ENCODE measurements at places on chromosomes 2 and 18.
A peak's percentile ranks its signal among the peaks of the same experiment; 100 is the strongest.

- no peak for DNase-seq
These were observed 189.7 kb downstream of the SP3 start for GRCh38 chr2:173775440-173775839.

DNA sequence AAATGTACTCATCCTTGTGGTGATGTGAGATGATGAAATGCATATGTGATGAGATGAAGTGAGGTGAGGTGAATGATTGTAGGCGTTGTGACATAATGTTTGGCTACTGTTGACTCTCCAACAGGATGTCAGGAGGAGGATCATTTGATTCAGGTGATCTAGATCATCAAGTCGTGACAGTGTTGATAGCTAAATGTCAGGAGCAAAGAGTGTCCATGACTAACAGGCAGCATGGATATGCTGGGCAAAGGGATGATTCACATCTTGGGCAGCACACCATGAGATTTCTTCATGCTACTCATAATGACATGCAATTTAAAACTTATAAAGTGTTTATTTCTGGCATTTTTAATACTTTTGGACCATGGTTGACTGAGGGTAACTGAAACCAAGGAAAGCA lies 40.2 kb upstream of the UBXN4 start:
- peak; percentile 49 for DNase-seq

- DNase-seq, result no peak
These were observed 162.9 kb downstream of the TRIB2 start for GRCh38 chr2:12879649-12880048.

- DNase-seq, result peak; percentile 43
These were observed 102.4 kb downstream of the COL3A1 start for GRCh38 chr2:189076572-189076971.

GRCh38 chr2:67186326-67186725 lies 210.8 kb upstream of the ETAA1 start:
- no peak for DNase-seq

DNA sequence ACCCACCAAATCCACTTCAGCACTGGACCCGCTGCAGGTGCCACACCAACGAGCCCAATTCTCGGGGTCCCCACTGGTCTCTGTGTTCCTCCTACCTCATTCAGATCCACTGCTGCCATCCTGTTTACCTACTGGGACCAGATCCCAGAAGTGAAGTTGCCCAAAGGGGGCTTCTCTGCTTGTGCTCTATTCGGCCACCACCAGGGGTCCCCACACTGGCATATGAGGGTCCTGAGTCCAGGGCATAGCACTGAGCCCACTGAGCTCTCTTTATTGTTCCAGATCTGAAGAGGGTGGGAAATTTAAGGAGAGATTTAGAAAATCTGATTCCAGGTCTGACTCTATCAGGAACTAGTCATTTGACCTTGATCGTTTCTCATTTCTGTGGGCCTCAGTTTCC lies 2.4 kb downstream of the GPR45 start:
- no peak for DNase-seq

DNA sequence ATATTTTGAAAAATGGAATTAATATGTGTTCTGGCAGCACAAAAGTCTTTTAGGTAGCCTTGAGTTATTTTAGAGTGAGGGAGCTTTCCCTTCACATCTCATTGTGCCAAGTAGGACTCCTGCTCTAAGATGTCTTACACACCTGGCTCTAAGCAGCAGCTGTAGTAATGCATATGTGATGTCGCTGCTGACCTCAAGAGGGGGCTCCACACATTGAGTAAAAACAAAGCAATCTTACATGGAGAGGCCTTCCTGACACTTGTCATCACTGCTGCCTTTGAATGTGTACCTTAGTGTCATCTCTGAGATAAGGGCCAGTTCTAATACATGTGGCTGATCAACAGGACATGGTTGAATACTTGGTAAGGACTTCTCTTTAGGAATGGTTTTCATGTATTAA lies 75.8 kb downstream of the ACTR3 start:
- peak; percentile 34 for DNase-seq

GRCh38 chr2:73931531-73932500 lies 5.1 kb downstream of the DGUOK start:
- DNase-seq, result peak; percentile 48

GRCh38 chr18:13217466-13217961 lies 1.0 kb upstream of the LDLRAD4 start:
- DNase-seq, result peak; percentile 39

- DNase-seq, result no peak
These were observed 101.6 kb upstream of the XPO1 start for GRCh38 chr2:61639721-61640120.

GRCh38 chr2:47223980-47224379 lies 68.9 kb upstream of the STPG4 start:
- peak; percentile 71 for DNase-seq

- no peak for DNase-seq
These were observed 16.6 kb downstream of the MAP4K4 start for GRCh38 chr2:101714118-101714517.

DNA sequence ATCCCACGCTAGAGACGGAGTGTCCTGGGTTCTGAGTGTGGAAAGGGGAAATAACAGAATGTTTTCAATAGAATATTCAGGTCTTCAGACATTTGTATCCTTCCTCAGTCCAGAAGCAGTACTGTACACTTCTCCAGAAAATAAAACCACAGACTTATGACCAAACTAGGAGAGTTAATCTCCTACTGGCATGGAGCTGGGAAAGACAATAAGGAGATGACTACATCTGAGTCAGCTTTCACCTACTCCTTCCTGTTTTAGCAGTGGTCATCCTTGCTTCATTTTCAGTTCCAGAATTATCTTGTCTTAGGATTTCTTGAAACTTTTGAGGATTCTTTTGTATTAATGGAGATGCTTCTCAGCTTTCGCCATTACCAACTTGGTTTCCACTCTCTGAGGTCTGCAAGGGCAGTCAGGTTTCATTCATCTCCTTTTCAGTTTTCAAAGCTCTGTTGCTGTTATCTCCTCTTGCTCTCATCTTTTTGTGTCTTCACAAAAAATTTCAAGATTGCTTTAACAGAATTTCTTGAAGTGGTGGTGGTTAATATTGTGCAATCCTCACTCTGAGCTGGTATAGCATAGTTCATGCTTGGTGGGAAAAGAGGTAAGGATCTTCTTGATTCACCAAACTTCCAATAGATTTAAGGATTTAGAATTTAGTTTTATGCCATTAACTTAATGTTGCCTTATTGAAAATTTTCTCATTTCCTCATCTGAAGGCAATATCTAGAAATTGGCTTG lies 23.7 kb upstream of the NR4A2 start:
- peak; percentile 67 for DNase-seq

DNA sequence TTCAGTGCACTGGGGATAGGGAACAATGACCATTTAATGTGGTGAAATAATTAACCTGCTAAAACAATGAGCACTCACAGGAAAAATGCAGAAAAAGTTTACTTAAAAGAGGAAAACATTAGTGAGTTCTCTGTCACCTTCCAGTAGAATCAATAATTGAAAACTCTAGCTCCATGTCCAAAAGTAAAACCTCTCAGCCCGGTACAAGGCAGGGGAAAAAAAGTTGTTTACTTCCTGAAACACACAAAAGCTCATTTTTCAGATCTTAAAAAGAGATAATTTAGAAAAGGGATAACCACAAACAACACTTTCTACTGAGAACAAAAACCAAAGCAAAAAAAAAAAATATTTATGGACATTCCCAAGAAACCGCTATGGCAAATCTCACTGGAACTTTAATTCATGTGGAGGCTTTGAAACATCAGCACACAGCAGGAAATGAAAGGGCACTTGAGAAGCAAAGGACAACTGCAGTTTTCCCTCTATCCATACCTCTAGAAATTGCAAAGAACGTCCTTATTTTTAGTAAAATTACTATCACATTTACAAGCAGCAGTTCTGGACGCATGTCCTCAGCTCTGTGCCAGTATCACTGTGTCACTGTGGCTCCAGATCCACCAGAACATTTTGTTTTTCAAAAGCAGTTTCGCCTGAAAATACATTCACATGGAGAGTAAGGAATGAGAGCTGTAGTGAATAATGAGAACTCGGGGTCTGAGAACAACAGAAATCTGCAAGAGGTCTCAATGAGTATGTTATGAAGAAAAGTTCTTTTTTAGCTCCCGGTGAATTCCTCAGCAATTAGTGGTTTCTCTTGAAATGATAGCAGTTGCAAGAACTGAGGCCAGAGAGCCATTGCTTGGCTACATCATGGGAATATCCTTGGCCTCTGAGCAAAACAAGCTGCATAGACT lies 44.7 kb upstream of the DNAH7 start:
- DNase-seq, result peak; percentile 87

- no peak for DNase-seq
These were observed 502.8 kb upstream of the TNP1 start for GRCh38 chr2:217362710-217363109.

- DNase-seq, result no peak
These were observed 7.2 kb upstream of the TMEM37 start for GRCh38 chr2:119424284-119425118.

DNA sequence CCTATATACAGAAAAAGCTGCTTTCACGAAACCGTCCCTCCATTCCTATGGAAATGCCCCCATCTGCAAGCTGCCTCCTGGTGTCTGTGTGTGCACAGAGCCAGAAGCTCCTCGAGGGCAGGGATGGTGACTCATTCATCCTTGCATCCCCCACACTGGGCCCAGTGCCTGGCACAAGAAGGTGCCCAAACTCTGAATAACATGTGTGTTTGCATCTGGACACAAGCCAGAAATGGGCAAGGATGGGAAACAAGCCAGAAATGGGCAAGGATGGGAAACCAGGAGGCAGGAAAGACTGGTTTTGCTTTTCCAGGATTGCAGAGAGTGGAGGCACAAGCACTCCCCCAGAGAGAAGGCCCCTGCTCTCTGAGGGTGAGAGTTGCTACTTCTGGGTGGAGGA lies 313.9 kb downstream of the CELF4 start:
- DNase-seq, result no peak

DNA sequence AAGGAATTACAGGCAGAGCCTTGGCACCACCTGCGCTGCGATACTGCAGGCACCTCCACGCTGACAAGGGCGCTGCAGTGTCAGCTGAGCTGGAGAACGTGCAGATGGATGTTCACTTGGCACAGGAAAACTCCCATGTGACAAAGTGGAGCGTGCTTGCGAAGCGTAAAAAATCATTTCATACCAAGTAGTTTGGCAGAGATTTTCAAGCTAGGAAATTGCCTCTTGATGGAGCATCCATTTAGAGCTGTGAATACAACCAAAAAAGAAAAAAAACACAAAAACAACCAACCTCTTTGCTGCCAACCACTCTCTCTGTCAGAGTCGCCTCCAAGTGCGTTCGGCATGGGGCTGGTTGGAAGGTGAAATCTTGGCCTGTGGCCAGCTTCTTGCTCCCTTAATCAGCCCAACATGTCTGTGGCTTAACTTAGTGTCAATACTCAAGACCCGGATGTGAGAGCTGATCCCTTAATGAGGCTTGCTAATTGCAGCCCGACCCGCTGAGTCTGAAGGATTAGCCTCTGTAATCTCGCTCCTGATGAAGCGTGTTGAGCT lies 38.1 kb downstream of the ACOXL start:
- no peak for DNase-seq

DNA sequence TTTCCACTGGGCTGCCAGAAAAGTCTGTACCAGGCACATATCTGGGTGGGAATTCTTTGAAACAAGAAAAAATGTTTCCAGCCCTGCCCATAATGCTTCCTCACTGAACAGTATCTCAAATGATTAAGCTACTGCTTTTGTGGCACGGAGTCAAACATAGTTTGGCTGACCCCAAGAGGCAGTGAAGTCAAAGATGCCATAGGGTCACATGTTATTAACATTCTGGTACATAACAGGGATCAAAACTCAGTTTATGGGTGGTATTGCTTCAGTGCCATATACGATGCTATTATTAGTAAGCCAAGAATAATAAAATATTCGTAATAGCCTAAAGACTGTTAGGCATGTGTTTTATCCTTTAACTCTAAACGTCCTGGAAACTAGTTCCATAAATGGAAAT lies 112.4 kb downstream of the FEZ2 start:
- DNase-seq, result peak; percentile 98

DNA sequence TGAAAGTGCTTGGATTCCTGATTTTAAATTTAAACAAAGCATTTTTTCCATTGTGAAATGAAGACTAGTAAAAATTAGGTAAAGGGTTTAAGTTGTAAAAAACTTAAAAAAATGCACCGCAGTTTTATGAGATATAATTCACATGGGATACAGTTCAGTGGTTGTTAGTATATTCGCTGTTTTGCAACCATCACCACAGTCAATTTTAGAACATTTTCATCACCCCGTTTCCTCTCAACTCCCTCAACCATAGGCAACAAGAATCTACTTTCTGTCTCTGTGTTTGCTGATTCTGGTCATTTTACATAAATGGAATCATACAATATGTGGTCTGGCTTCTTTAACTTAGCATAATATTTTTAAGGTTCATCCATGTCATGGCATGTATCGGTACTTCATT lies 4.0 kb downstream of the DGKD start:
- no peak for DNase-seq

GRCh38 chr2:233817361-233817911 lies 36.9 kb downstream of the HJURP start:
- no peak for DNase-seq

GRCh38 chr2:150046810-150047209 lies 440.7 kb downstream of the RND3 start:
- peak; percentile 10 for DNase-seq

- peak; percentile 55 for DNase-seq
These were observed 1027.7 kb downstream of the TMEM182 start for GRCh38 chr2:103789381-103790095.

GRCh38 chr2:203871371-203871983 lies 3.9 kb downstream of the CTLA4 start:
- DNase-seq, result no peak

DNA sequence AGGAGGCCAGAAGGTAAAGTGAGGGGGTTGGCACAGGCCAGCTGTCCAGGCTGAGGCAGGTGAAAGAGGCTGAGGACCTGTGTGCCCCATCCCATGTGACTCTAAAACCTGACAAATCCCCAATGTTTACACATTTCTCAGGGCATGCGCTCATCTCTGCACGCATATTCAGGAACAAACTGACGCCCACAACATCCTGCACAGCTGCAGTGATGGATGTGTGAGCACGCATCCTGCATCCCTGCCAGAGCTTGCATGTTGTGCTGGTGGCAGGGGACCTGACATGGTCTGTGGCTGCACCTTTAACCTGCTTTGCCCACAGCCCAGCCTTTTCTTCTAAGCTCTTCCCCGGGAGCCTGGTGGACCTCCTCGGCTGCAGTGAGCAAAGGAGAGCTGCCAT lies 83.1 kb downstream of the FBXO15 start:
- no peak for DNase-seq

DNA sequence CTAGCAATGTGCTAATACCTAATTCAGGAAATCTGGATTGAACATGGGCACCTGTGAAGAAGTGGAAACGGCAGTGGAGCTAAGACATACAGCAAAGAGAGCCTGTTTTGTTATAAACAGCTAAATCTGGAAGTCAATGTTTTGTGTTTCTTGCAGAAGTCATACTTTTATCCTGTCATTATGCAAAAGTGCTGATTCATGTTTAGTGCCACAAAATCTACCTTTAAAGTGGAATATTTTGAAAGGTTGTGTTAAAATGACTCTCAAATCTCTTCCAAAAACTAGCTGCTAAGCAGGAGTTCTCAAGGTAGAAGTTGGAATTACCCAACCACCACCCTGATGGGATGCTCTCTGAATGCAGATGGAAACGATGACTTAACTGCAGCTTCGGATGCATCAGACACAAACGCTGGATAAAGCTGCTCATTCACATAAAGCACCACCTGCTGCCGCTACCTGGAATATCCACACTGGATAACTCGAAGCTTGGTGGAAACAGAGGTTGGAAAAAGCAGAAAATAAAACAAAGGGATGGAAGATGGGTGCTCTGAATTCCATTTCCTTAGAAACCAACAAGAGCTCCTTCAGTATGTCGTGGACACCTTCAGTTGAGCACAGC lies 132.6 kb upstream of the ZNF236 start:
- no peak for DNase-seq

Measured in fibroblast of skin of right biceps (primary cell).